NCI-H2107 (cell line): ENCODE measurements at places on chromosomes 12 and 14.

GRCh38 chr12:59716043-59716442, 120.2 kb downstream of the SLC16A7 start:
- DNase-seq: no peak

- DNase-seq: no peak
Measured at GRCh38 chr12:843609-844008, 91.2 kb downstream of the WNK1 start.

GRCh38 chr14:66206554-66206953, 279.6 kb upstream of the CCDC196 start:
- no peak for DNase-seq

DNA sequence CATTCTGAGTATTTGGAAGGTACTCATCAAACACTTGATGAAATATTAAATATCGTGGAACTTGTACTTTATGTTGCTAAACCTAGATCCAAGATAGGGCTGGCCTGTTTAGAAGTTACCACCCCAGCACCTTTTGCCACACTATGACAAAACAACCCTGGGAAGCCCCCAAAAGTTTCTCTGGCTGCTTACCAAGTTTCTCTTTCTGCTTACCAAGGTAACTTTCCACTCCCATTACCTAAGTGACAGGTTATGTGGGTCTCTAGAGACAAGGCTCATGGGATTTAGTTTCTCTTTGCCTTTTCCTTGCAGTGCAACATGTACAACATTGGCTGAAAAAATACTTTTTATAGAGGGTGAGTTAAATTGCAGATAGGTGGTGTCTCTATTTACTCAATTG, 28.9 kb upstream of the PPM1A start:
- DNase-seq: no peak

DNA sequence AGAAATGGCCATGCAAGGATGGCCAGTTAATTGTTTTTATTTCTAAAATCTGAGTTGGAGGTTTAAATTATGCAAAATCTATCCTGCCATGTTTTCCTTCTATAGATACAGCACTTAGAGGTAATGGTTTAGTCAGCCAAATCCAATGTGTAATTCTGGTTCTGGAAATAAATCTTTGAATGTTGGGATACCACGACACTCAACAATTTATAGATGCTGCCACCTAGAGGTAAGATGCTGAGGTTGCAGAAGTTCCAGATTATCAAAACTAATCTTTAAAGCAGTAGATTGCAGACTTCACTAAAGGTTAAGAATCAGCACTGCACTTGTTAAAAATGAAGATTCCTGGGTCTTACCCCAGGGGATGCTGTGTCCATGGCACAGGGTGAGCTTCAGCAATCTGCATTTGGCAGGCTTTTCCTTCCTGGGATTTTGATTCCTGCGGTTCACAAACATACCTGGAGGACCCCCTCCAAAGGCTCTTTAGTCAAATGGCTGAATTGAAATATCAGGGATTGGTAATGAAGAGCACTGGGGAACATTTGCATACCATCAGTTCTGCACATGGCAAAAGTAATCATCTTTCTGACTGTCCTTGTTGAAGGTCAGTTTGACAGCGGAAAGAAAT, 53.4 kb upstream of the ANO4 start:
- DNase-seq: no peak

GRCh38 chr12:119207063-119207560, 28.4 kb downstream of the HSPB8 start:
- no peak for DNase-seq

DNA sequence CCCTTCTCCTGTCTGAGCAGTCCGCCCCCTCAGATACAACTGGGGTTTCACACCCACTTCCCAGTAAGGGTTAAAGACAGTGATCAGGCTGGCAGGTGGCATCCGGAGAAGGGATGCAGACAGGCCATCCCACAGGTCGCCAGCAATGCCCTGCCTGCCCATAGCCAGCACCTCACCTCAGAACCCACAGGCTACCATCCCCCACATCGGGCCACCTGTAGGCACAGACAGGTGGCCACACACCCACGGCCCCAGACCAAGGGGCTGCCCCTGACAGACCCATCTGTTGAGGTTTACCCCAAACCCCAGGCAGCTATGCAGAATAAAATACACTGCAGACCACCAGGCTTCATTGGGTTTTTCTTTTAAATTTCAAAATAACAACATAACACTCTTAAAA, 57.5 kb downstream of the CCNK start:
- DNase-seq: no peak

DNA sequence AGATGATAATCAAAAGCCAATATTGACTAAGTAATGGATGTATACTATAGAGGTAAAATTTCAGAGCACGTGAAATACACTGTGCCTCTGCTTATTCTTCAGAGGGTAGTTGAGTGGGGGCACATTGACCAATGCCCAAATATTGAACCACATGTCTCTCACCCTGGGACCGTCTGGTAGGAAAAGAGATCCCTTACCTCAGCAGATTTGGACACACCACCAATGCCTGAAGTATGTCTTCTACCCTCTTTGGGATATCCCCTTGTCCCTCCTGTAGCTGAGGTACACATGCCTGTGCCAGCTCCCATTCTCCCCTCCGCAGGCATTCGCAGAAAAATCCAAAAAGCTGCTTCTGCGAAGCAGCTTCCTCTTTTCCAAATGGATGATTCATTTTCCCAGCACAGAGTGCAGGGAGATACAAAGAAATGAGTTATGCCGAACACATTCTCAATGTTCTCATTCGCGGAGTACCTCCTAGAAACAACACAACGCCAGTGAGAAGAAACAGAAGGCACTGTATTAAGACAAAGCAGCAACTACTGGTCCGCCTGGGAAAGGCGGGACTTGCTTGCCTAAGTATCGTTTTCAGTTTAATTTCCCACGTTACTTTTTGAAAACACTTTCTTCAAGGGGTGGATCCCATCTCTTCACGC, 691 bp downstream of the ZFYVE26 start:
- no peak for DNase-seq

GRCh38 chr14:102317564-102318248, 1.8 kb upstream of the ZNF839 start:
- DNase-seq: peak; percentile 51

DNA sequence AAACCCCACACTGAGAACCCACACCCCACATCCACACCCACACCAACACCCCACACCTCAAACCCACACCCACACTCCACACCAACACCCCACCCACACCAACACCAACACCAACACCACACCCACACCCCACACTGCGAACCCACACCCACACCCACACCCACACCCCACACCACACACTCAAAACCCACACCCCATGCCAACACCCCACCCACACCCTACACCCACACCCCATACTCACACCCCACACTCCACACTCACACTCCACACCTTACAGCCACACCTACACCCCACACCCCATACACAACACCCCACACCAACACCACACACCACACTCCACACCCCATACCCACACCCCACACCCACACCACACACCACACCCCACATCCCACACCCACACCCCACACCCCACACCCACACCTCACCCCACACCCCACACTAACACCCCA, 38.0 kb downstream of the TMEM120B start:
- DNase-seq: no peak

- no peak for DNase-seq
Measured at GRCh38 chr12:79408689-79409088, 282.1 kb downstream of the PAWR start.

DNA sequence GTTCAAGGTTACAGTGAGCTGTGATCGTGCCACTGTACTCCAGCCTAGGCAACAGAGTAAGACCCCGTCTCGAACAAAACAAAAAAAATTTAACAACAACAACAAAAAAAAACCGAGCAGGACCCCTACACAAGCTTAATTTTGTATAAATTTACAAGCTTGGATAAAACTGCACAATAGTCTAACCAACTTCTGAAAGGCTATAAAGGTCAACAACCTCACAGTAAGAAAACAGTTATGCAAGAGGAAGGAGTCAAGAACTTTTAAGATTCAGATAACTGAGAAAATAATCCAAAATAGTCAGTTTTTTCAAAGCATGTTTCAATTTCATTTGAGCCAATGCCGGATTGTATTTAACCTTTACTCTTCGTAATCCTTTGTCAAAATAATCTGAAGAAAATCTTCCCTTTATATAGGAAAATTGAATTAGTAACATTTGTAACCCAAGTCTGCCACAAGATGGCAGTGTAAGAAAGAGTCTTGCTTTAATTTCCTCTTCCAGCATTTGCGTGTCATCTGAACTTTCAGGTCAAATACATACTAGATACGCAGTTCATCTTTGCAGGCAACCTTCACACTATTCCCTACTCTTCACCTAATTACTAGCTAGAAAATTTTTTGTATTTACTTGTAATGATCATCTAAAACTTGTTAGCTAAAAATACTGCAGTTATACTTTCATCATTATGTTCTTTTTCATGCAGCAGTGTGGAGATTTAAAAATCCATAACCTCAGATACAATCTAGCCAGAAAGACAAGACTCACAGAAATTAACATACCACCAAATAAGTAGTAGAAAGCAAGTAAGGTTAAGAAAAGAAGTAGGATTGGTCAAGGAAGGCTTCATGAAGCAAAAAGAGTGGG, 5.8 kb downstream of the CCNB1IP1 start:
- peak; percentile 49 for DNase-seq

DNA sequence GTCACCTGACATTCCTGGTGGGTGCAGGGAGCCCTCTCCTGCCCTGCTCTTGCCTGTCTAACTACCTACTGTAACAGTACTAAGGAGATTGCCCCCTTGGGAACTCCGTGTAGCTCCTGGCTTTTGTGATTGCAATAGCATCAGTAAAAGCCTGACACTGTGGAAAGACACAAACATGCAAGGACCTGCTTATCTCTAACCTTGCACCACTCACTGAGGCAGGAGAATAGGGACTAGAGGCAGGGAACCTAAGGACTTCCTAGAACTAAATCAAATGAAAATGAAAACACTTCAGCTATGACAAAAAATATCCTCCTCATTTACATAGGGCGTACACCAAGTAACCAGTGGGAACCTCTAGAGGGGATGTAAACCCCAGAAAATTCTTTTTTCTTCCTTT, 28.5 kb downstream of the TUBA1A start:
- DNase-seq: no peak

DNA sequence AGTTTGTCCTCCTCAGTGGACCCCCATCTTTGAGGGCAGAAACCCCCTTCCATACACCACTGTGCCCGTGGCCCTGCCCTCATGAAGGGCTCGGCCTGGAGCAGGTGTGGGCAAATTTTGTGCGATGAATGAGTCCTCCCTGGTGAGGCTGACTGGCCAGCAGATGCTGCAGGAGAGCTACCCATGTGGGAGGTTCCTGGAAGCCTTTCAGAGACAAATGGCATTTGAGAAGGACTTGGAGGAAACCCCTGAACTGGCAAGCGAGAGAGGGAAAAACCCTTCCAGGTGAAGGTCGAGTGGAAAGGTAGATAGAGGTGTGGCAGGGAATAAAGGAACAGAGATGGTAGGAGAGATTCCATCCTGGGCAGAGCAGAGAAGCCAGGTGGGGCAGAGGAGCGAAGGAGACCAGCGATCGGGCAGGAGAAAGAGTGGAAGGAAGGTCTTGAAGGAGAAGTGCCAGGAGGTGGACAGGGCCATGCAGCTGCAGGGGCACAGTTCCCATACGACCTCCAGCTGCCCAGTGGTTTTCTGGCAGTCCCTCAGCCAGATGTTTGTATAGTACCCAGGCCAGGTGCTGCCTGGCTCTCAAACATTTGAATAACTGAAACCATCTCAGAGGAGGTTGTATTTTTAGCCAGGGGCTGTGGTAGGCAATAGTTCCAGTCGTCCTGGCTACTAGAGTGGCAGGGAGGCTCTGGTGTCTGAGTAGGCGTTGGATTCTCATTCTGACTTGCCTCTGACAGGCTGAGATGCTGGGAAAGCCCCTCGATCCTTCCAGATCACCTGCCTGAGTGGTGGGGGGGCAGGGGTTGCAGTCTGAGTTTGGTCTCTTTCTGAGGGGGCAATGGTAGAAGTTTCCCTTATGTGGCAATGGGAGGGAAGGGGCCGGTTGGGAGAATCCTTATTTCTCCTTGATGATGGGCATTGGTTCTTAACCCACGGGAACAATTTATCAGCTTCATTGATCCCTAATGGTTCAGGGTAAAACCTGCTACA, 40.1 kb downstream of the FBXL14 start:
- DNase-seq: no peak

GRCh38 chr12:80068173-80068572, 31.2 kb upstream of the OTOGL start:
- no peak for DNase-seq

GRCh38 chr12:13504074-13504473, 307.5 kb downstream of the EMP1 start:
- no peak for DNase-seq

- no peak for DNase-seq
Measured at GRCh38 chr12:52358575-52359350, 8.5 kb downstream of the KRT85 start.

DNA sequence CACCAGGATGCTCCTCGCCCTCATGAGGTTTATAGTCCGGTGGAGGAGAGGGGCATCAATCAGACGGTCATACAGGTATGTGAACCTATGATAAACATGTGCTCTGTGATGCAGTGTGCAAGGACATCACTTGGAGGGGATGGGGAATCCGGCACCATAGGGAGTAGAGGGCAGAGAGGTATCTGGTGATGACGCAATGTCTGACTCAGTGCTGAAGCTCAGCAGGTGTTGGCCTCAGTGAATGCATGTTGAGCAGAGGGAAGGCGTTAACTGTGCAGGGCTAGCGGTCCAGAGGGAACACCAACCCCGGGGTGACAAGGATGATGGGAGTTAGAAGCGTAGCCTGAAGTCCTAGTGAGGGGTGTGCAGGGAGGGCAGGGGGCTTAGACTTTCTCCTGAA, 200.9 kb downstream of the TMEM132C start:
- no peak for DNase-seq

GRCh38 chr12:50086148-50086547, 1.0 kb downstream of the SMARCD1 start:
- DNase-seq: peak; percentile 54

GRCh38 chr12:16036073-16036472, 124.9 kb downstream of the DERA start:
- DNase-seq: no peak

GRCh38 chr12:6852651-6853354, 853 bp downstream of the USP5 start:
- DNase-seq: no peak

DNA sequence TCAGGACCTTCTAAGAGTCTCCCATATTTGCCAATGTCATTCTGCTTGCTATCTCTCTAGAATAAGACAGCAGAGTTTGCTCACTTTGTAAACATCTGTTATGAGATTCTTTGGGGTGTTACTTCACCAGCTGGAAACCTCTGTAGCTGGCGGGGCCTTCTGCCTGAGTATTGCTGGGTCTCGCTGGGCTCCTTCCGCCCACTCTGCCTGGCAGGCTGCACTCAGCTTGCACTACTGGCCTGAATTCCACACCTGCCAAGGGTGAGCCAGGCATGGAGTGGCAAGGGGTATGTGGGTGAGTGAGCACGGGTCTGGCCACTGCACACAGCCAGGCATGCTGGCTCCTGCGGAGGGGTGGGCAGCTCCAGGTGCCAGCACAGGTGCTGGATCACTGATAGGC, 267.3 kb upstream of the PDE3A start:
- no peak for DNase-seq

- no peak for DNase-seq
Measured at GRCh38 chr12:132610051-132610759, at the start of gene LRCOL1. TSS of gene LRCOL1 (minus strand) at chr12:132610582. CDS start at chr12:132606251, 4,331 bp downstream.

- peak; percentile 21 for DNase-seq
Measured at GRCh38 chr14:85587151-85587711, 57.3 kb downstream of the FLRT2 start.

- DNase-seq: no peak
Measured at GRCh38 chr12:15534874-15535273, 212.6 kb downstream of the PTPRO start.
